Heart right ventricle (tissue), 16 donors: ENCODE measurements at places on chromosomes 12 and 14. TPM values are rescaled to one million over a fixed set of nuclear protein-coding genes. Genes with fewer than 3 reads are reported as not detected.

SLC17A8 gene
- total RNA-seq, result not detected

GRCh38 chr12:2300886-2301285 lies 248.1 kb downstream of the CACNA1C start:
- no peak for DNase-seq

GRCh38 chr12:117640511-117640910 lies 279.1 kb upstream of the NOS1 start:
- DNase-seq, result no peak

DNA sequence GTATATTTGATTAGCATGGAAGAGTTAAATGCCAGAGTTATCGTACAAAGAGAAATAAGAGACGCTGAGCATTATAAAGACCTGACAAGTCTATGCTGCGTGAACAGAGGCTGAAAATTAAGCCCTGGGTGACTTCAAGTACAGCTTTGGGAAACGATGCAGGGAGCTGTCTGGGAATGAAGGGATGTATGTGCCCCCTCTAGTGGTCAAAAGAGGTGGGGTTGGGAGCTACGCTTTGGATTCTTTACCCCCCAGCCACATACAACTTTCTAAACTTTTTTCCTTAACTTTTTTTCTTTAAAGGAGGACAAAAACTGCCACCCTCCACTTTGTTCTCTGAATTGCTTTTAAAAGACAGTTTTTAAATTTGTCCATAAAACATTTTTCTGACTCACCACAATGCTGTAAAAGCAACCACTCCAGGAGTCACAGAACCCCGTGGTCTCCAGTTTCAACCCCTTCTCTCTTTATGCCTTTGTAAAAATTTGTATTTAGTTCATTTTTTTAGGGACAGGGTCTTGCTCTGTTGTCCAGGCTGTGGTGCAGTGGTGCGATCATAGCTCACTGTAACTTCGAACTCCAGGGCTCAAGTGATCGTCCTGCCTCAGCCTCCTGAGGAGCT lies 59.4 kb downstream of the ZNF664 start:
- DNase-seq, result peak; percentile 63

GRCh38 chr14:54169254-54169924 lies 212.8 kb upstream of the BMP4 start:
- no peak for DNase-seq

DNA sequence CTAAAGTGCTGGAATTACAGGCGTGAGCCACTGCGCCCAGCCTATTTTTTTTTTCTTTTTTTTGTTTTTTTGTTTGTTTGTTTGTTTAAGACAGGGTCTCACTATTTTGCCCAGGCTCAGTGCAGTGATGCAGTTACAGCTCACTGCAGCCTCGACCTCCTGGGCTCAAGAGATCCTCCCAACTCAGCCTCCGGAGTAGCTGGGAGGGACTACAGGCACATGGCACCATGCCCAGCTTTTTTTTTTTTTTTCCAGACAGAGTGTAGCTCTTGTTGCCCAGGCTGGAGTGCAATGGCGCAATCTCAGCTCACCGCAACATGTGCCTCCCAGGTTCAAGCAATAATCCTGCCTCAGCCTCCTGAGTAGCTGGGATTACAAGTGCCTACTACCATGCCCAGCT lies 5.8 kb upstream of the ITFG2 start:
- no peak for DNase-seq

DNA sequence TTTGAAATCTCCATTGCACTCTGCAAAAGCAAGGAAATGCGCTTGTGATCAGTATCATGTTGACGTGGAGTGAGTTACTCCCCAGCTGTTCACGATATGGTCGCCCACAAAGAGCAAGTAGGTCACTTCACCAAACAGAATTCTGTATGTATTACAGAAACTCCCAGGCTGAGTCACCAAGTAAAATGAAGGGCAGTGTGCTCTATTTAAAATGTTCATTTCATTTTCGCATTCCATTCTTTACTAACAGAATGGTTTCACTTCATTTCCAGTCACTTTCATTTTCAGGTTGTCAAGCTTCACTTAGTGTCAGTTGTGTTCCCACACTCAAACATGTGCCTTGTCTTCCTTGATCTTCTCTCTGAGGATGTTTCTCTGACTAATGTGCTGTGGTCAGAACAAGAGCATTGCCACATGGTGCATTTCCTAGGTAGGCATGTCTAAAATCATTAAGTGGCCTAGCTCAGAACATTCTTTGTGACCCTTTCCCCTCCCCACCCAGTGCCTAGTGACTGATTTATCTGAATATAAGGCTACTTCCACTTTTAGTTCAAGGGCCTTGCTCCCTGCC lies 391.2 kb downstream of the RAD51B start:
- no peak for DNase-seq

GRCh38 chr14:103480595-103480994 lies 42.0 kb downstream of the CKB start:
- no peak for DNase-seq

DNA sequence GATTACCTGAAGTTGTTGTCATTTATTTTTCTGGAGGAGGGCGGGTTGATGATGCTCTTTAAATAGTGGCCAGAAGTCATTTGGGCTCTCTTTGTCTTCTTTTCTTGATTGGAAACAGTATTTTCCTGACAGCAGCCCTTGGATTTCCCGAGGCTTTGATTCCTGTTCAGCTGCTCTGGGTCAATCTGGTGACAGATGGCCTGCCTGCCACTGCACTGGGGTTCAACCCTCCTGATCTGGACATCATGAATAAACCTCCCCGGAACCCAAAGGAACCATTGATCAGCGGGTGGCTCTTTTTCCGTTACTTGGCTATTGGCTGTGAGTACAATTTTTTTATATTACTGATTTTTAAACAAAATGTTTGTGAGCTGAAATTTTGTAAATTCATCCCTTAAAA lies 60.4 kb downstream of the ANAPC7 start:
- no peak for DNase-seq

DNA sequence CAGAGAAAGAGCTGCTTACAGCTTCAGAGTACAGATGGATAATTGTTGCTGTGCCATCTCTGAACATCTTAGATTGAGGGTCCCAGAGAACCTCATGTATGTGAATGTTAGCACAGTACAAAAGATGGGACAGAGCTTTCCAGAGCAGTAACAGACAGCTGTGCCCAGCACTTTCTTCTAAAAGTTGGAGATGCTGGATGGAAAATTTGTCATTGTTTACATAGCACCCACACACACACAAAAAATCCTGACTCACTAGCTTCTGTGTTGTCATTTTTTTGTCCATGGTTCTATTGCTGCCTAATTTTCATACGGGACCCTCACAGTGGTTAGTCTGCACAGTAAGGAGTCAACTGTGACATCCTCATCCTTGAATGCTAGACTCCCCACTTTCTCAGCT lies 374.7 kb downstream of the DIO2 start:
- no peak for DNase-seq

- no peak for DNase-seq
These were observed 36.6 kb downstream of the TC2N start for GRCh38 chr14:91830777-91831176.

DNA sequence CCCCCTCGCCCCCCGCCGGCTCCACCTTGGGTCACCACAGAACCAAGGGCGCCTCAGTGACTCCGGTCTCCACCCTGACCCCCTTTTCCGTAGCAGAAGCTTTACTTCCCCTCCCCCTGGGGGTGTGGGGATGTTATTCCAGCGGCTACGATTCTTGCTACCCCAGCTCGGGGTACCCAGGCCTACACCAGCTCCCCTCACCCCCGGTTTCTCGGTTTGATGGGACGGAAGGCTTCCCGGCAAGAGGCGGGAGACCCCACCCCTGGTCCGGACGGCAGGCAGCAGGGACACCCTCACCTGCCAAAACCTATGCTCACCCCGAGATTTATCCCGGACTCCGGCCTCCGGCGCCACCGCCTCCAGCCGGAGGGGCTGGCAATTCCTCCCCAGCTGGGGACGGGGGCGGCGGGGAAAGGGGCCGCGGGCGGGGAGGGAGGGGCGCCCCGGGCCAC lies 619 bp downstream of the RAB15 start:
- DNase-seq, result no peak

DNA sequence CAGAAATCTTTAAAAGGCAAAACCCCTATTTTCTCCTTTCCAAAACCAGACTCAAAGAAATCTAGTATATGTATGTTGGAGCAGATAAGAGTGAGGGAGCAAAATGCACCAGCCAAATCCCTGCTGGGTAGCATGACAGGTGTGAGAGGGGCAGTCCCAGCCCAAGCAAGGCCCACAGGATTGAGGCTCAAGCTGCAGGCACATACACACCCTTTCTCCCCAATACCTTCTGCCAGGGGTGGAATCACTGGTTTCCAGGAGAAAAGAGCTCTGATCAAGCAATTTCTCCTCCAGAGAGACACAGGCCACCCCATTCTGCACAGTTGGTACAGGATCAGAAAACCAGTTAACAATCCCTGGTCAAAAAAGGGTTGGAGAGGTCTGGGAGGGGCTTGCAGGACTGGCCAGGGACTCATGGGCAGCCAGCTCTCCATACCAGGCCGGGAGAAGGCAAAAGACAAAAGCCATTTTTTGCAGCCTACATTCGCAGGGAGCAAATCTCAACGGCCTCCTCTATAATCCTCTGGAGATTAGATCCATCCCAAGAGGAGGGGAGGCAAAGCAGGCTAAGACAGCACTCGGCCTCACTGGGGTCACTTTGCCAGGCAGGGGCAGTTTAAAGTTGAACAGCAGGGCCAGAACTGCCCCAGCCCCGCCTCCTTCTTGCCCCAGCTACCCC lies 2.1 kb downstream of the KMT2D start:
- no peak for DNase-seq

DNA sequence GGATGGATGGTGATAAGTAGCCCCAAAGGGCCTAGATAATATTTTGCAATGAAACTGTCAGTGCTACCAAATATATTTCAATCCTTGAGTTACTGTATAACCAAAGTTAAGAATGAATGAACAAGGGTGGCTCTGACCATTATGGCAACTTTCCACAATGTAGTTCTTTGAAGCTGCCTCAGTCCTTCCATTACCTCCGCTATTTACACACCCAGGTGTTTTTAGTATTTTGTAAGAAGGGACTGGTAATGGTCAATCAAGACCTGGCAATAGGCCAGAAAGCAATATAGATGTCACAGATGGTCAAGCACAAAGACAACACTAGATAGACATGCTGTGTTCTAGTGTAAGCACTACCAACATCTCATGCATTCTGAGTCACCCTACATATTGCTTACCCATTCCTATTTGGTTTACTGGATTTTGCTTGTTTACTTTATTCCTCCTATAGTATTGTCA lies 16.3 kb downstream of the DUSP16 start:
- no peak for DNase-seq
